ENCODE measurements at places on chromosomes 4 and X.

GRCh38 chr4:54586320-54586955, 71.3 kb upstream of the KIT start:
- no peak for DNase-seq

- no peak for DNase-seq
Observed at GRCh38 chr4:17283832-17284231, 228.1 kb downstream of the QDPR start.

GRCh38 chr4:118753096-118753495, 67.9 kb downstream of the METTL14 start:
- no peak for DNase-seq

DNA sequence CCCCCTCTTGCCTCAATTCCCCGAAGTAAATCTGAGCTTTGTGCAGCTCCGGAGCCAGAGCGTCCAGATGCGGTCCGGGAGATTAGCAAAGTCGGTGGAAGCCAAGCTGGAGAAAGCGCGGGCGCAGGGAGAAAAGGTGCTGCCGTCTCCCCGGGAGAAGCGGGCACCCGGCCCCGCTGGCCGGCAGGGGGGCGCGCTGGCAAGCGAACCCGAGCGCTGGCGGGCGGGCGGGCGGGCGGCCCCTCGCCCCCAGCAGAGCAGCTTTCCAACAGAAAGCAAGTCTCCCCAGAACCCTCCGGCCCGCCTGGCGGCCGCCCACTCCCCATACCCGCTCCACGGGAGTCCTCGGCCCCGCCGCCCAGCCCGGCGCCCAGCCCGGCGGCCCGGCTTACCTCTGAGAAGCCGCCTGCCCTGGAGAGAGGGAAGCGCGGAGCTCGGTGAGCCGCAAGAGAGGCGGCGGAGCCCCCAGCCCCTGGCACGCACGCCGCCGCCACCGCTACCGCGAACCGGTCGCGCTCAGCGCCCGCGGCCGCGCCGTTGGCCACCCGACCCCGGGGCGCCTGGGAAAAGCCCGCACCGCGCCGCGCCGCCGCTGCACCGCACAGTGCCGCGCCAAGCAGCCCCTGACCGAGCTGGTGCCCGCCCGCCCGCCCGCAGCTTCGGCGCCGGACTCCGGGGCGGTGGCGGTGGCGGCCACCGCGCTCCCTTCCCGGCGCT, 529 bp upstream of the CITED1 start:
- DNase-seq = no peak

DNA sequence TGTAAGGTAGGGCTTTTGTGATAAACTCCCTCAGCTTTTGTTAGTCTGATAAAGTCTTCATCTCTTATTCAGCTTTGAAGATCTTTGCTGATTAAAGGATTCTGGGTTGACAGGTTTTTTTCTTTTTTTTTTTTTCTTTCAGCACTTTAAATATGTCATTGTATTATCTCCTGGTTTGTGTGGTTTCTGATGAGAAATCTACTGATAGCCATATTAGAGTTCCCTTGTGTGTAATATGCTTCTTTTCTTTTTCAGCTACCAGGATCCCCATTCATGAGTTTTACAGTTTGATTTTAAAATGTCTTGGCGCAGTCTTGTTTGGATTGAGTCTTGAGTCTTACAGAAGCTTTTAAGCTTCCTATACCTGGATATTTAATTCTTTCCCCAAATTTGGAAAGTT, 504.5 kb downstream of the TLL1 start:
- no peak for DNase-seq

DNA sequence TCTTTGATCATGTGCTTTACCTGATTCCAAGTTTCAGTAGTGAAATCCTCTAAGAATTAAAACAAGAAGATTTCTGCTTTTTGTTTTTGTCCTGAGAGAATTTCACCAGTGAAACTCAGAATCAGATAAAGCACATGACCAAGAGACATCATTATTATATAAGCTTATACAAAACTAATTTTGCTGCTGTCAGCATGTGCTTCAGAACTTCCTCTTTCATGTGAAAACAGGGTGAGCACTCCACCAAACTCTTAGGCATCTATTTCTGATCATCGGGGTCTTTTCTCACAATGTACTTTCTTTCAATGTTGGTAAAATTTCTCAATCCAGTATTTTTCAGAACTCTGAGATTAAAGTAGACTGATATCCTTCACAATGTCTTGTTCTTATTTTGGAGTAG, 152.1 kb downstream of the SLC39A8 start:
- DNase-seq = no peak

DNA sequence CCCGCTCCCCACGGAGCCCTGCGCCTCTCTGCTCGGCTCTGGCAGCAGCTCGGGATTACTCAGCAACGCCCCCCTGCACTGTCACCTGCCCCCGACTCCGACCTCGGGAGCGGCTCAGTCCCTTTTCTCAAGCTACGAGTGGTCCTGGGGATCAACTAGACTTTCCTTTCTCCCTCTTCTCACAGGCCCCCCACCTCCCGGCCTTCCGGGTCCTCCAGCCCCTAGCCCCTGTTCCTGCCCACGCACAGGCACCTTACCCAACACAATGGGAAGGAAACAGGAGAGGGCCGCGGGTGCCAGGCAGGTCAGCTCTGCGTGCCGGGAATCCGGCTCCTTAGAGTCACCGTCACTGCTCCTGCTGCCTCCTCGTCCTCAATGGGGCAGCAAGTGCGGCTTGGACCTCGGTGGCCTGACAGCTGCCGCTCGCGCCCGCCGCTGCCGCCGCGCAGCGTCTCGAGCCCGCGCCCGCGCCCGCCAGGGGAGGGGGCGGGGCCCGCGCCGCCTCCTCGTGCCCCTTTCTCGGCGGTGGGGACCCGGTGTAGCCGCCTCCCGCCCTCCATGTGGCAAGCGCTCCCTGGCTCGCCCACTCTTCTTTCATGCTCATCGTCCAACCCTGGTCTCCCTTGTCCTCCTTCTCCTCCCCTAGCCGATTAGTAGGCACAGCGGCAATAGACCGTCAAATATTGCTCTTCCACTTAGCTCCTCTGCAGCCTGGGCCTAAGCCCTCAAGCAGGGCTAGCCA, at the start of gene RAB9B:
Gene RAB9B (minus strand): TSS at position 455 of the 742 bp plus-strand sequence. CDS start 6,473 bp downstream, outside the sequence.
- DNase-seq = peak; percentile 47

GRCh38 chrX:129642641-129643040, 12.1 kb downstream of the APLN start:
- no peak for DNase-seq

- no peak for DNase-seq
Observed at GRCh38 chrX:129249563-129249962, 273.7 kb downstream of the SMARCA1 start.

GRCh38 chr4:93842601-93843252, 14.2 kb downstream of the ATOH1 start:
- no peak for DNase-seq

- no peak for DNase-seq
Observed at GRCh38 chr4:23750125-23750524, 139.7 kb downstream of the PPARGC1A start.

- no peak for DNase-seq
Observed at GRCh38 chrX:67781132-67781531, 237.3 kb downstream of the AR start.

- no peak for DNase-seq
Observed at GRCh38 chr4:26176598-26177149, 144.1 kb upstream of the RBPJ start.

GRCh38 chr4:144666539-144667175, 20.7 kb downstream of the HHIP start:
- no peak for DNase-seq

GRCh38 chr4:84050015-84050414, 449.1 kb downstream of the NKX6-1 start:
- no peak for DNase-seq

DNA sequence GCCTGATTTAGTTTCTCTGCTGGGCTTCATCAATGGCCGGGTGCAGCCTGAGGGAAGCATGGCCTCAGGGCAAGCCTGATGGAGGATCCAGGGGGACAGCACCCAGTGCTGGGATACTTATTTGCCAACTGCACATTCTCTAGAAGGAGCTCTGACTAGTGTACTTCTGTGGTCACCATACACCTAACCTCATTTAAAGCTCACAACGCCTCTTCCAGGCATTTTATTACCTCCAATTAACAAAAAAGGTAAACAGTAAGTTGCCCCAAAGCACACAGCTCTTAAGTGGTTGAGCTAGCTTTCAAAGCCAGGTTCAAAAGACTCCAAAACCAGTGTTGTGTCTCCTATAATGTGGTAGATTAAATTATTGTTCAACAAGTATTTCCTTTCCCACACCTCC, 26.8 kb upstream of the ATXN3L start:
- no peak for DNase-seq

DNA sequence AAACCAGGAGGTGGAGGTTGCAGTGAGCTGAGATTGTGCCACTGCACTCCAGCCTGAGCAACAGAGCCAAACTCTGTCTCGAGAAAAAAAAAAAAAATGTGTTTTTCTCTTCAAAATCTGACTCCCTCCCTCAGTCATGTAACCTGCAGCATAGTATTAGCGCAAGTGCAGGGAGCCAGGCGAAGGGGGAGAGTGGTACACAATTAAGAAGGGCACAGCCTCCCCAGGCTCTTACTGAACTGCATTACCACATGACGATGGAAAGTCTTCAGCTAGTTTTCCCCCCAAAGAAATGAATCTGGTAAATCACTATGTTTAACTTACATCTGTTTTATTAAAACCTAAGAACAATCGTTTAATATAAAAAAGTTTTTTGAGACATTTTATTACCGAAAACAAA, 32.4 kb downstream of the PALLD start:
- no peak for DNase-seq

DNA sequence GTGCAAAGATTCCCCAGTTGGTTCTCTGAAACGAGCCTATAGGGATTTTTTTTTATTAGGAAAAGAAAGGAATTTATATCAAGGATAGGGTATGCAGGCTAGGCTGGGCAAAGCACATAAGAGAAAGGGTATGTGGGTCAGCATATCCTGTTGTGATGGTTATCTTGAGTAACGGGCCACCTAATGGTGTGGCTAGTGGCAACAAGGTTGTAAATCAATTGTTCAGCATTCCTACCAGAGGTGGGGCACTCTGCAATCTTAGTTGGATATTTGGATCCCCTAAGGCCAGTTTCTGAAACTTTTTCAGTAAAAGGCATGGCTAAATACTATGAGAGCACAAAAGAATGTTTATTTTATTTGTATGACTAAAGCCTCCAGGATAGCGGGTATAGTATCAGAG, 42.7 kb downstream of the DCAF12L1 start:
- DNase-seq = no peak

DNA sequence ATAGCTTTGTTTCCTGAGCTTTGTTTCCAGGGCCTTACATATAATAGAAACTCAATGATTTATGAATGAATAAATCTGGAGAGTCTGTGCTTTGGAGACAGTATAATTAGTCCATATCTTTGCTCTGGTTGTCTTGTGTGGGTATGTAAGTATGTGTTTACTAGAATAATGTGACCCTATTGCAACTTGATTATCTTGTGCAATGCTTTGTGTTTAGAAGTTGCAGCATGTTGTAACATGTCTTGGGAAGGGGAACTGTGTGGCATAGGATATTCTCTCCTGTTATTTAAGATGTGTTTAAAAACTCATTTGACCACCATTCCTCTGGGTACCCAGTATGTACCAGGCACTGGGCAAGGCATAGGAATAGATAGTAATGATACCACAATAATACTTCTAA, 6.1 kb downstream of the SPATA18 start:
- no peak for DNase-seq

GRCh38 chr4:175891231-175891630, 79.2 kb upstream of the GPM6A start:
- no peak for DNase-seq

DNA sequence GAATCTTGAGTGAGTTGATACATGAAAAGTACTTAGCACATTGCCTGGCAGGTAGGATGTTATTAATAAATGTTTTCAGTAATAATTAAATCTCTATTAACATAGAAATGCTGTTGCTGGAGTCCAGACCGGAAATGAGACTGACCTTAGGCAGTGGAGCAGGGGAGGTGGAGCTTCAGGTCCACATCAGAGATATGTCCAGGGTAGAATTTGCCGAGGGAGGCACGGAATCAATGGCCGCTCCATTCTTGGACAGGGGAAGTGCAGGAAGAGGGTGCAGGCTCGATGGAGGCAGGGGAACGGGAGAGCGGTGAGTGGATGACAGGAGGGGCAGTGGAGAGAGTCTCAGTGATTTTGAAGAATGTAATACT, 107.3 kb downstream of the GATB start:
- no peak for DNase-seq

GRCh38 chrX:15399962-15400391, 15.8 kb upstream of the VEGFD start:
- no peak for DNase-seq

GRCh38 chr4:88442689-88443191, 14.2 kb upstream of the HERC5 start:
- no peak for DNase-seq

- DNase-seq = no peak
Observed at GRCh38 chr4:1253831-1254230, 4.9 kb upstream of the CTBP1 start.

DNA sequence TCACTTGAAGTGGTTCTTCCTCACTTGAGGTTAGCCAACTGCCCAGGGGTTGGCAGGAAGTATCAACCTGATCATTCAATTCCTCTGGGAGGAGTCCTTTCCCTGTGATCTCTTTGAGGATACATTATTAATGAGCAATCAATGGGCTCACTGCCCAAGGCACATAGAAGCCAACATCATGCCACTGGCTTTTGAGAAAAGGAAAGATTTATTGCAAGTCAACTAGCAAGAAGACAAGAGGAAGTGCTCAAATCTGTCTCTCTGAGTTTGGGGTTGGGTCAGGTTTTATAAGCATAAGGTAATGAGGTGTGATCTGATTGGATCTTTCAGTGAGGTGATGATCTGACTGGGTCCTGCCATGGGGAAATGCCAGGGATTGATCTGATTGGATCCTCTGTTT, 39.6 kb downstream of the FGFBP1 start:
- DNase-seq = no peak

GRCh38 chrX:110241816-110242215, 76.1 kb downstream of the AMMECR1 start:
- no peak for DNase-seq

GRCh38 chrX:131595120-131595519, 51.2 kb downstream of the OR13H1 start:
- DNase-seq = no peak

GRCh38 chr4:155353923-155354540, 22.7 kb downstream of the MAP9 start:
- peak; percentile 9 for DNase-seq

Data from activated T-cell treated with anti-CD3 and anti-CD28 coated beads for 24 hours (primary cell).